ENCODE measurements at places on chromosomes 12 and 14.
A peak's percentile ranks its signal among the peaks of the same experiment; 100 is the strongest.

DNA sequence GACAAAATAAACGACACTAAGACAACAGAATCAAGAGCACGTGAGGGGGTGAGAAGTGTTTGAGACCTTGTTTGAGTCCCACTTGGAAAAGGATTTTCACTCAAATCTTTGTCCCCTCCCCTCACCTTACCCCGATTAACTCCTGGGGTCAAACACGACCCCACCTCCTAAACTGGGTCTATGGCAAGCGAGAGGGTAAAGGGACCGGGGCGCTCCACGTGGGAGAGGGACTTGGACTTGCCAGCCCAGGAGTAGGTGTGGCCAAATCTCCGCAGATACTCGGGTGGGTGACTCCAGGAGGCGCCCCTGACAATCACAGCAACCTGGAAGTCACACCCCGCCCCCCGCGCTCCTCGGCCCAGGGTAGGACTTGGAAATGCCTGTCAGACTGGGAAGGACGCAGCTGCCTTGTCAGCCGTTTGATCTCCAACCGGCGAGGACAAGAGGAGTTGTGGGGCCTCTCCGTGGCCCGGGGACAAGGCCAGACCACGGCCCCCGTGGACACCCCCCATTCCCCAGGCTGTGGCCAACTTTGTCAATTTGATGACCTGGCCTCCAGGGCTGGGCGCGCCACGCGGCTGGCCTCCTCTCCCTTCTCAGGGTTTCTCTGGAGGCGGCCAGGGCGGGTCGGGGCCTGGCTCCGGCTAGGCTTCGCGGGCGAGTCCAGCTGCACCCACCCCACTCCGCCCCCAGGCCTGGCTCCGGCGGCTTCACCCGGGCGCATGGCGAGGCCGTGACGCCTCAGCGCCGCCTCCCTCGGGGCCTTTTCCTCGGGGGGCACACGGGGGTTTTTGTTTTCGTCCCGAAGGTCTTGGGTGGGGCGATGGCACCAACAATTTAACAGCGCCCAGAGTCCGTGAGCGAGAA lies 1.1 kb upstream of the BCL11B start:
- DNase-seq, result no peak

DNA sequence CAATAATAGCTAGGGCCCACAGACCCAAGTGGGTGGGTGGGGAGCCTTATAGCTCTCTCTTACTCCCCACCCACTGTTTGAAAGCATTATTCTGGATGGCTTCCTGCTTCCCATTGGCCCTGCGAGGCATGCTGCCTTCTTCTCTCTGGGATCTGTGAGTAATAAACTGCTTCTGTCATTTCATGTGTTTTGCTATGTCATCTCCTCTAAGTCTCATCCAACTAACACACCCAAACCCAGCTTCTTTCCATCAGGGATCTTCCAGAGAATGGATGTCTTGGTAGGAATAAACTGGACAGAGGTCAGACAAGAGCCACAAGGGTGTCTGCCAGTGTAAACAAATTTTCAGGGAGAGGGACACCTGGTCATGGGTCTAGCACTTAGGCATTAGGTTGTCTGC lies 66.4 kb upstream of the BDKRB2 start:
- DNase-seq, result no peak

DNA sequence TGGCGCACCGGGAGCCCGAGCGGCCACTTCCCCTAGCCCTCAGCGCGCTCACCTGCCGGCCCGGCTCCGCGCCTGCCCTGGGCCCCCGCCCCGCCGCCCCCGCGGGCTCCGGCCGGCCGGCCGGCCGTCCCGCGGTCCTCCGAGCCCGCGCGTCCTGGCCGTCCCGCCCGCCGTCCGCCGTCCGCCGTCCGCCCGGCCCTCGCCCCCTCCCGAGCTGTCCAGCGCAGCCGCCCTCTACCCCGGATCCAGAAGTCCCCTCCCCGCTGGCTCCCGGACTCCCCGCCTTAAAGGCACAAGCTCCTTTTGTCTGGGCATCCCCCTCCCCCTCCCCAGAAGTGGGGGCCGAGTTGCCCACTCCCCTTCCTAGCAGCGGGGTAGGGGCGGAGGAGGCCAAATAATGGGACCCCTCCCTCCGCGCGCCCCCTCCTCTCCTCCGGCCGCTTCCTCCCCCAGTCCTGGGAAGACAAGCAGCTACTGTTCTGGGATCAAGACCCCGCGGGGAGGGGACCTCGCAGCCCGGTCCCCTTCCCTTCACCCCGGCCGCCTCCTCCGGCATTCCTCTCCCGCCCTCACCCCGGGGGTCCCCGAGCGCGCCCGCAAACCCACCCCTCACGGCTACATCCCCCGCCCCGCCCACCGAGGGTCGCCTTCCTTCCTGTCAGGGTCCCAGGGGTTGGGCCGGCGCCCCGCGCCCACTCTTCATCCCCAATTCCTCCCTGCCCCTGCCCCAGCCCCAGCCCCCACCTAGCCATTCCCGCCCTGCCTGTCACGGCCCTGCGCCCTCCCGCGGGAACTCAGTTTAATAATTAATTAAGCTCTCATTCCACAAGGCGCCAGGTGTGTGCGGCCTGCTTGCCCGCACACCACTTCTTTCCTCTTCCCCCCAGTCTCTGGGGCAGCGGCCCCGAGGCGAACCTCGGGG lies at the start of gene ADCY6:
ADCY6 (minus strand) TSS at position 236 of the 922 bp plus-strand sequence. CDS start 5,655 bp downstream, outside the sequence.
- DNase-seq, result no peak

DNA sequence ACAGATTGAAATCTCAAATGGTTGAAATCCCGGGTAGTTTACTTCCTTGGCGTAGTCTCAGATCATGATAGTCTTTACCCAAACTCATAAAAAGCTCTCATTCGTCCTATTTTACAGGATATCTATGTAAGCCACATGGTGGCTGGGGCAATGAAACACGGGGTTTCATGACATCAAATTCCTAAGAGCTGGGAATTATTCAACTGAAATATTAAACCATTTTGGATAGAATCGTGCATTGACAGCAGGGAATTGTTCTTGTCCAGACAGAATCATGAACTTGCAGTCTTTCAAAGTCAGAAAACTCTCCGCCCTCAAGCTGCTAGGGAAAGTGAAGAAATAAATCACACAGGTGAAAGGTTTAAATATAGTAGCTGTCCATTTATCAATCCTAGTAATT lies 33.2 kb upstream of the PRKAB1 start:
- DNase-seq, result no peak

DNA sequence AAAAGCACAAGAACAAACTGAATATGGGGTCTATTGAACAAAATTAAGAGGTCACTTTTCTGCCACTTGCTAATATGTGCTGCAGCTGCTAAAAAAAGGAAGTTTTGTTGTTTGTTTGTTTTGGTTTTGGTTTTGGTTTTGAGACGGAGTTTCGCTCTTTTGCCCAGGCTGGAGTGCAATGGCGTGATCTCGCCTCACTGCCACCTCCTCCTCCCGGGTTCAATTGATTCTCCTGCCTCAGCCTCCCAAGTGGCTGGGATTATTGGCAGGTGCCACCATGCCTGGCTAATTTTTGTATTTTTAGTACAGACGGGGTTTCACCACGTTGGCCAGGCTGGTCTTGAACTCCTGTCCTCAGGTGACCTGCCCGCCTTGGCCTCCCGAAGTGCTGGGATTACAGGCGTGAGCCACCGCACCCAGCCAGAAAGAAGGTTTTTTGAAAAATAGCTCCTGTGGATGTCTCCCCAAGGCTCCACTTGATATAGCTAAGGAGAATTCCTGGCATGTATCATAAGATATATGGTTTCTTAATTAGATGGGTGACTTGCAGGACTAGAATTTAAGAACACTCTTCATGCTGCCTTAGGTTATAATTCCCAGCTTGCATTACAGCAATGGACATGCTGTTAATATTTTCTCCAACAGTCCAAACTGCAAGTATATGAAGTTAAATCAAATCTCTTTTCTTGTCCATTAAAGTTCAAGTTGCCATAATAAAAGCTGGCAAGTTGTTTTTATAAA lies 237.6 kb upstream of the AMIGO2 start:
- DNase-seq, result peak; percentile 25

DNA sequence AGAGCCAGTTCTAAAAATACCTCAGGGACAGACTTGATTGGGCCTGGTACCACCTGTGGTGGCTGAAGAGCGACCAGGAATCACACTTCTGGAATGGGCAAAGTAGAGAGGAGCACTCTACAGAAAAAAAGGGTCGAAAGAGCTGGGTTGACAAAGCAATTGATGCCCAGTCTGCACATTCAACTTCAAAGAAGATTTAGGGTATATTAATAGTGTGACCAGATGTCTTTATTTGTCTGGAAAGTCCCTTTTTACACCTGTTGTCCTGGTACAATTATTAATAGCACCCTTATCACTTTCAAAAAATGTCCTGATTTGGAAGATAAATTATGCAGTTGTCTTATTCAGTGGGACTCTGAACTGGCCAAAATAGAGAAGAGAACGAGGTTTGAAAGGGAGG lies 137.5 kb downstream of the DYRK2 start:
- no peak for DNase-seq

GRCh38 chr12:102501773-102502172 lies 21.4 kb upstream of the IGF1 start:
- DNase-seq, result no peak

- DNase-seq, result no peak
Observed at GRCh38 chr14:72014486-72014885, 82.3 kb downstream of the RGS6 start.

DNA sequence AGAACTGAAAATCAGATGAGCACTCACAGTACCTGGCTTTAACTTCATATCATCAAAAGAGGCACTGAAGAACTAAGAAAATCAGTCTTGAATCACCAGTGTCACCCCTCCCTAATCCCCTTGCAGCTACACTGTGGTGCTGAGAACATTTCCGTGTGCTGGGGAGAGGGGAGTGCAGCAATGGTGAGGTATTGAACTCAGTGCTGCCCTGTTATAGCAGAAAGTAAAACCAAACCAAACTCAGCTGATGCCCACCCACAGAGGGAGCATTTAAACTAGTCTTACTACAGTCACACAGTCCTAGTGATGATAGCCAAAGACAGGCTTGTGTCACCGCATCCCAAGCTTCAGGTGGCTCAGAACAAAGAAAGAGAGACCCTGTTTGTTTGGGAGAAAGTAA lies 122.1 kb downstream of the CPNE8 start:
- DNase-seq, result no peak

DNA sequence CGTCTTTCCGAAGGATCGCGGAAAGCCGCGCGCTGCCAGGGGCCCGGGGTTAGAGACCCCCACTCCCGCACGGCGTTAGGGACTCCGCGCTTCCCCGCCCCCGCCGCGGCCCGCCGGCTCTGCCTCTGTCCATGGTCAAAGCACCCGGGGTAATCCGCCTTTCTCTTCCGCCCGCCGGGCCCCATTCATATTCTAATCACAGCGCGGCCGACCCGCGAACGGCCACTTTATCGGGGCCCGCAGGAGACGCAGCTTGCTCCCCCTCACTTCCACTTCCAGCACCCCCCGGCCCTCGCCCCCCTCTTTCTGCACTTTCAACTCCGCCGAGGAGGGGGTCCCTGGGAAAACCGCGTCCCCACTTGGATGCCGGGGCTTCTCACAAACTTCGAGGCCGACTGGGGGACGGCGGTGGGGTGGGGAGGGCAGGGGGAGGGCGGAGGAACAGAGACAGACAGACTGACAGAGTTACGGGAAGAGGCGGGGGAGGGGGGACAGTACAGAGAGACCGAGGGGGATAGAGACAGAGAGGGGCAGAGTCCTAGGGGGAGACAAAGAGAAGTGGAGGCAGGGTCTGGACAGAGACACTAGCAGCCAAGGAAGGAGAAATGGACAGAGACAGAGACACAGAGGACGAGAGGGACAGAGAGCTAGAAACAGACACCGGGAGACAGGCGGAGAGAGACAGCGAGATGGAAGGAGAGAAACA lies 1.1 kb upstream of the RFX4 start:
- DNase-seq, result no peak

DNA sequence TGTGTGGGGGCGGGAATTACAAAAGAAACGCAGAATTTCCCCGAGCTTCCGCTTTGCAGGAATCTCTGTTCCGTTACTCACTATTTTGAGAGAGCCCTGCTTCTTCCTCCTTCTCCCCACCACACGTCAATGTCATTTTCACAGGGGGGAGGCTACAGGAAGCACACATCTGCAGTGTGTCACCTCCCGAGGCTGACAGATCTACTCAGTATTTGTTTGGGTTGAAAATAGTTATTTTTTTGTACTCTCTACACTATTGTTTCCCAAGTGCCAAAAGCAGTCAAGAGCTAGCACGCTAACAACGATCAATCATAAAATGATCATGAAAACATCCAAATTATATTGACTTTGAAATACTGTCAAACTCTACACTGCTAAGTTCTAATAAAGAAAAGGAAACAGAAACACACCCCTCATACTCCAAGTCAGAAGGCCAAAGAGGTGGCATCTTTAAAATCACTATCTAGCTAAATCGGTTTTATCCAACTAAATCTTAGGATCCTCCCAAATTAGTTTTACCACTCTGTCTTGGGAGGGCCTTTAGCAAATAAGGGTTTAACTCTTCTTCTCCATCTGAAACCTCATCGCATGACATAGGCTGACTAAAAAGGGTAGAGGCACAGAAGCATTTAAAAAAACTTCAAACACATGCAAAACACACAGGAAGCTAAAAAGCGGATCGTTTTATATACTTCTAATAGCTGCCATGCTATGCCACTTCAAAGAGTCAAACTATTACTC lies 51.8 kb downstream of the FOXN3 start:
- peak; percentile 40 for DNase-seq

GRCh38 chr12:124686370-124687173 lies 119.2 kb upstream of the NCOR2 start:
- no peak for DNase-seq

DNA sequence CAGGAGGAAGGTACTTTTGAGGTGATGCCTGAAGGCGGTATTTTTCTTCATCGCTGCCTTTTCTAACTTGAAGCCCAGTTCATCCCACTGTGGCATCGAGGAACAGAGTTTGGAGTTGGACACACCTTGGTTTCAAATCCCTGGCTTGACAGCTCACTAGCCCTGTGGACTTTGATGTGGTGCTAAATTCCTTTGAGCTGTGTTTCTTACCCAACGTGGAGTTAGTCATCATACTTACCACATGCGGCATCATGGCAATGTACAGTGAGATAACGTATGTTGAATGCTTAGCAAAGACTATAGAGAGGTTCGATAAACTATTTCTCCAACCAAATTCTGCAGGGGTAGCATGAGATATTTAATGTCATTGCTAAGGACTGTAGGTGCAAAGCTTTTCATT lies 3.4 kb downstream of the PLEKHG3 start:
- DNase-seq, result no peak

DNA sequence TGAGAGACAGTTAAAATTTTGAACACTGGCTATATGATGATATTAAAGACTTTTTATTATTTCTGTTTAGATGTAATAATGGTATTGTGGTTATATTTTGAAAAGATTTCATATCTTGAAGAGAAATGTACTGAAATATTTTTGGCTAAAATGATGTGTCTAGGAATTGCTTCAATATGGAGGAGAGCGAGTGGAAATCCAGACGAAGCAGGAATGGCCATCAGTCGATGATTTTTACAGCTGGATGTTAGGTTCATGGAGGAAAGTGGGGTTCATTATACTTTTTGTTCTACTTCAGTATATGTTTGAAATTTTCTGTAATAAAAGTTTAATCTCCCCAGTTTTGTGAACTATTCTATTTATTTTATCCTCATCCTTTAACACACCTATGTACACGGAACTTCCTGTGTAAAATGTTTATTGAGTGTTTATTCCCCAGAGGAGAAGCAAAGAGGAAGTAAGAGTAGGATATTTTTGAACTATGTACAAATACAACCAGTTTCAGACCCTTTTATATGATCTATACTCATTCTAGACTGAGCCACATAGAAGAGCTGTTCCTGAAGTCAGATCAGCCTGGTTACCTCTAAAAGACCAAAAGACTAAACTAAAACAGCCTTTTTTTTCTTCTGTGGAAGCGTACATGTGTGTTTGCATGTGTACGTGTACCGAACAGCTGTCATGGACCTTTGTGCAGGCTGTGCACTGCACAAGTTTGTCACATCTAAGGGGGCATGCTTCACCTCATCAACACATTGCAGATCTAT lies 211.0 kb upstream of the NUDT4 start:
- no peak for DNase-seq

- DNase-seq, result no peak
Observed at GRCh38 chr14:55136241-55136640, 7.2 kb downstream of the LGALS3 start.
